ENCODE measurements at places on chromosomes 5 and 9.

- DNase-seq: no peak
These were observed 1.2 kb downstream of the FOXB2 start for GRCh38 chr9:77020413-77021290.

GRCh38 chr5:135240781-135241360 lies 158.2 kb downstream of the MACROH2A1 start:
- DNase-seq: no peak

GRCh38 chr9:122218071-122218934 lies 10.5 kb downstream of the LHX6 start:
- DNase-seq: no peak

DNA sequence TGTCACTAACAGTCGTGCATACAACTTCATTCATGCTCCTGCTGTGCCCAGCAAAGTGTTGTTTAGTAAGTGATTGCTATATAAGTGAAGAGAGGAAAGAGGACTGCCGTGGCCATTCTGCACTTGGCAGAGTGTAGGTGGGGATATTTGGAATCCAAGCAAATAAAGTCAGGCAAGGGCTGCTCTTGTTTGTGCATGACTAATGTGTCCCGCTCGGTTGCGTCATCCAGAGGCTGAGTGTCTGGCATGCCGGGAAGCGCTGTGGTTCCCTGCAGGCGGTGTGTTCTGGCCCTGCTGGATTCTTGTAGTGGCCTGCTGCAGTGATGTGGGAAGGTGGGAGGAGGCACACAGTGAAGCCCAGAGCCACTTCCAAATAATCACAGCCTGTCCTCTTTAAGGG lies 136.9 kb upstream of the ANKH start:
- DNase-seq: peak; percentile 60

DNA sequence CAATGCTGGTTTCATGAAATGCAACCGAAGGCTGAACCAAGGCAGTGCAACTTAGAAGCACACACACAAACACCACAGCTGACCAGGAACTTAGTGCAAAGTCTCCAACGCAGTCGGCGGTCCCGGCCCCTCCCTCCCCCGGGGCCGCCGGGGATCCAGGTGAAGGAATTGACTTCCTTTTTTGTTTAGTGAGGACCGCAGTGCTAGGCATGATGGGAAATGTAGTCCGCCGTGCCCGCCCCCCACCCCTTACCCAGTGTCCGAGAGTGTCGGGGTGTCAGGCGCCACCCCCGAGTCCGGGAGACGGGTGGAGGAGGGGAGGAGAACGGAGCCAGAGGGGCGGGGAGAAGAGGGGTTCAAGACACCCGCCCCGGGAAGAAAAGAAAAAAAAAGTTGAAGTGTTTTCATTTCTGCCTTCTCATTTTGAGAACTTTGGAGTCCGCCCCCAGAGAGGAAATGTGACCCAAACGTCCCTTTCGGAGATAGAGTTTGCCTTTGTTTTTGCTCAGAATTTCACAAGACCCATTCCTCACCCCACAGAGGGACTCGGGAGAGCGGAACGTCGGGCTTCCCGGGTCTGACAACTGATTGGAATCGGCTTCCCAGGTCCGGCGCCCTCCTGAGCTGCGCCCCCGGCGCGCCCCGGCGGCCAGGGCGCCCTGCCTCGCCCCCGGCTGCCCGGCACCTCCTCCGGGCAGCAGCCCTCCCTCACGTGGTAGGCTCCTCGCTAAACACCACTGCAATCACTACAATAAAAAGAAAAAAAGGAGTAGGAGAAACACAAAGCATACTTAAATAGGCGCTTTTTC lies 2.0 kb downstream of the IER5L start:
- DNase-seq: peak; percentile 40

DNA sequence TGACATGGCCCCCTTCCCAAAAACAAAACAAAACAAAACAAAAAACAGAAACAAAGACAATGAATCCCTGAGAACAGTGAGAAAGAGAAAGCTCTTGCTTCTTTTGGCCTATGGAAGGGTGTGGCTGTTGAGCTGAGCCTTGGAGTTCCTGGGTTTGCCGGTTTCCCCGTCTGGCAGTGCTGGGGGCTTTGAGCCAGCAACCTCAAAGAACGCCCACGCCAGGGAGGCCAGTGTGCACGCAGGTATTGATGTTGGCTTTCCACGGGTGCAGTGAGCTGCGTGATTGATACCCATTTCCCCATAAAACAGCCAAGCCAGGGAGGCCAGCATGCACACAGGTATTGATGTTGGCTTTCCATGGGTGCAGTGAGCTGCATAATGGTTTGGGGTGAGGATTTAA lies 8.3 kb upstream of the LCN1 start:
- DNase-seq: no peak

DNA sequence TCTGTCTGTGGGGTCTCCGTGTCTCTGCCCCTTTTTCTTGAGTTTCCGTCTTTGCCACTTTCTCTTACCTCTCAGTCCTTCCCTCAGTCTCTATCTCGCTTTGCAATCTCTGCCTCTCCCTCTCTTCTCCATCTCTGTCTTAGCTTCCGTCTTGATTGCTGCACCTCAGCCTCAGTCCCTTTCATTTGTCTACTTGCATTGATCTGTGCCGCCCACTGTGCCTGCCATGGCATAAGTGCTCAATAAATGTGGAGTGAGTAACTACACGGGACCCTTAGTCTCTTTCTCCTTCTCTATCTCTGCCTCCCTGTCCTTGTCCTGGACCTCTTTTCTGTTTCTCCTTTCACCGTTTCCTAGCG lies 6.6 kb downstream of the PCDHGC5 start:
- DNase-seq: no peak

GRCh38 chr9:116868201-116868600 lies 181.1 kb downstream of the TRIM32 start:
- DNase-seq: no peak

- no peak for DNase-seq
These were observed 73.4 kb upstream of the PLPP6 start for GRCh38 chr9:4588721-4589120.
